ENCODE measurements at places on chromosomes 1 and 21.

DNA sequence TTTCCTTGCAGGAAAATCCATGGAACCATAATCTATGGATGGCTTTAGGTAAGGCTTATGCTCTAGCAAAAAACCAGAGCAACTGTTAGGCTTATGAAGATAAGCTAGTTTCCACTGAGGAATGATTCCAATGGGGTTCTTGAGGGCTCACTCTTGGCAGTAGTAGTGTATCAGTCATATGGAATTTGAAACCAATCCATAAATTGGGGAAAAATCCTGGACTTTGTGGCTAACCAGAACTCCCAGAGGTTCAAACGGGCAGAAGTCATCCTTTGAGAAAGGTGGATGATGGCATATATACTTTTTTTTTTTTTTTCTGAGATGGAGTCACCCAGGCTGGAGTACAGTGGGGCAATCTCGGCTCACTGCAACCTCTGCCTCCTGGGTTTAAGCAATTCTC lies 54.2 kb upstream of the ATF3 start:
- no peak for DNase-seq

DNA sequence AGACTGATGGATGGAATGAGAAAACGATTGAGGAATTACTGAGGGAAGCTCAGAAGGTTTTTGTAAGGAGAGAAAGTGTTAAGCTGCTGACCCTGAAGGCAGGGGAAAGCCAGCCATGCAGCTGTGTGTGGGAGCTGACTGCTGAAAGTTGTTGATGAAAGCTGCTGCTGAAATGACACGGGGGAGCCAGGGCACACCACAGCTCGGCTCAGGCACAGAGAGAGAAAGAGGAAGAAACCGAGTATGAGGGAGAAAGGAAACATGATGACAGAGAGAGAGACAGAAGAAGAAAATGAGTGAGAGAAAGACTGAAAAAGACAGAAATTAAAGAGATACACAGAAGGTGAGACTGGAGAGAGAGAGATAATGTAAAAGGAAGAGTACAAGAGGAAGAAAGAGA lies 115.5 kb downstream of the LRRC53 start:
- DNase-seq: no peak

- no peak for DNase-seq
Observed at GRCh38 chr21:37503848-37504467, 137.4 kb downstream of the DYRK1A start.

GRCh38 chr1:11719313-11720032 lies 16.5 kb upstream of the AGTRAP start:
- DNase-seq: no peak

GRCh38 chr1:9942399-9942938 lies 722 bp downstream of the LZIC start:
- no peak for DNase-seq

All from NCI-H187 treated with DMSO at 0.1 percent for 48 hours (cell line).